ENCODE measurements at places on chromosomes 4 and X.

- DNase-seq, result no peak
Measured at GRCh38 chrX:102711872-102712215, 404 bp upstream of the GPRASP2 start.

GRCh38 chr4:74638001-74638400 is 156.3 kb downstream of the BTC start:
- no peak for DNase-seq

DNA sequence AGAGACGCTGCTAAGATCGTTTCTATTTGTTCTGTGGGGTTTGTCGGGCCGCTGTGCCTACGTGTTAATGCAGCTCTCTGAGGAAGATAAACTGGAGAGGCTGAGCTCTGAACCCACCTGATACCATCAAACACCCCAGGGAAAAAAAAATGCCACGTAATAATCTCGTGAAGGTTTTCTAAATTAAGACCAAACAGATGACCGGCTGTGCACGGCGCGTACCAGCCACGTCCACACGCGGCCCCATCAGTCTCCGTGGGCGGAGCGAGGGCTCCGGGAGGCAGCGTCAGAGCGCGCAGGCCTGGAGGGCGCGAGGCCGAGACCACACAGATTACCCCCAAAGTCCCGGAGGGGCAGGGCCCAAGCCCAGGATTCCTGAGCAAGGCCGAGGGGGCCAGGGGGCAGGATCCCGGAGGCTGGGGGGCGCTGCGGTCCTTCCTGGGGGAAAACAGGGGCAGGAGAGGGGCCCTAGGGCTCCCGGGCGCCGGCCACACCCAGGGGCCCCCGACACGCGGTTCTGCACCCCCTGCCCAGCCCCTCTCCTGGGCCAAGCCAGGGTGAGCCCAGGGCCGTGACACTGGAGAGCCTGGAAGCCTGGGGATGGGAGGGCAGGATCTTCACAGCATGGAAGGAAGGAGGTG is 91.9 kb downstream of the FAM53A start:
- no peak for DNase-seq

GRCh38 chr4:1208970-1209704 is 36.8 kb upstream of the SPON2 start:
- DNase-seq, result no peak

- peak; percentile 26 for DNase-seq
Measured at GRCh38 chr4:73606465-73606974, 13.7 kb downstream of the RASSF6 start.

DNA sequence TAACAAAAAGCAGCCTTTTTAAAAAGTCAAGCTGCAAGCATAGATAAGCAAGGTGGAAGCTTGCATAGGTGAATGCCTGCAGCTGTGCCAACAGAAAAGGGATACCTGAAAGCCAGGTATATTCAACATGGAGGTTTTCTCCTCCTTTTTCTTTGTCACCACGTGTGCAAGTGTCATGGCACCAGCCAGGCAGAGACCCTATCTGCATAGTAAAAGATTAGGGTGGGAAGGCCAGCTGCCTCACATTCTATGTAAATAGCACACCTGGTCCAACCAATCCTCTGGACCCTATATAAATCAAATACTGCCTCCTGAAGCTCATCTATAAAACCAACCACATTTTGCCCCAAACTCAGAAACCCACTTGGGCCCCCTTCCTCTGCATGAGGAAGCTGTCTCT is 28.0 kb upstream of the PLK4 start:
- DNase-seq, result no peak

GRCh38 chr4:128757712-128758111 is 51.8 kb upstream of the JADE1 start:
- DNase-seq, result no peak

DNA sequence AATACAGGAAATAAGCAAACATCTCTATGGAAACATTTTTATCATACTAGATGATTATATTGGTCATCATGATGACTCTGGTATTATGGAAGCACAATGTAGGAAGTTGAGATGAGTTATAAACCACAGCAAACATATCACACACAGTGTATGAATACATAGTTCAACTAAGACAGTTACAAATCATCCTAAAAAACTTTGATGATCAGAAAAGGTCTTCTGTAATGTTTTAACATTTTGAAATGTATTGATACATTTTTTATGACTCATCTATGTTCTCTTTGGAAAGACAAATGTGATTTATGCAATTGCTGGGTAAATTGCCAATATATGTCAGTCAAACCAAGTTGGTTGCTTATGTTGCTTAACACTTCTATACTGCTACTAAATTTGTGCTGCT is 4.8 kb downstream of the CXCL3 start:
- peak; percentile 87 for DNase-seq

- no peak for DNase-seq
Measured at GRCh38 chrX:72100051-72100755, 31.5 kb downstream of the RTL5 start.

GRCh38 chrX:120365320-120365719 is 3.4 kb downstream of the ATP1B4 start:
- DNase-seq, result no peak

DNA sequence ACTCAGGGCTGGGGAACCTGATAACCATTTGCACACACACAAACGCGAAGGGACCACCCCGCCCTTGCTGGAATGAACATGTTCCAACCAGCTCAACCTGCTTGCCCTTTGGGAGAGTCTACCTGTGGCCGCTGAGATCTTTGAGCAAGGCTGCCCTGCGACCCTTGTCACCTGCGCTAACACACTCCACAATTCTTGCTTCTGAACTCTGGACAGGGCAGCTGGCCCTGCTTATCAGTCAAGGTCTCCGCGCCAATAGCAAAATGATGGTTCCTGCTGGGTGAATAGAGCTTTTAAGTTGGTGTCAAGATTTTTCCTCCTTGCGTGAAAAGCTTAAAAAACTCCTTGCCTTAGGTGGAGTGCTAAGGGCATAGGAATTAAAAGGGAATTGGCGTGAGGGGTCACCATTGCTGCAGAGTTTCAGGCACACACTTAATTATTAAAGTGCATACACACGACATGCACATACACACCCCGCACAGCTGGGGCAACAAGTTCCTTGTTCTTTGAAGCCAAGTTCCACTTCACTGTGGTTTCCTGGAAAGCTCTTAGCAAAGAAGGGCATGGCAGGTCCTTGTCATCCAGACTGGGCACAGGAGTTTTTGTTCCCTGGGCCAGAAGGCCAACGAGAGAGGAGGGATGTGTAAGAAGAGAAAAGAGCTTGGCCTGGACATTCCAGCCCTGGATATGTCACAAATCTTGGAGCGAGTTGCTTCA is 207.7 kb downstream of the STIM2 start:
- DNase-seq, result no peak
